ENCODE measurements at places on chromosomes 7 and 10.

GRCh38 chr7:40828686-40829600 is 694.1 kb downstream of the SUGCT start:
- no peak for DNase-seq

DNA sequence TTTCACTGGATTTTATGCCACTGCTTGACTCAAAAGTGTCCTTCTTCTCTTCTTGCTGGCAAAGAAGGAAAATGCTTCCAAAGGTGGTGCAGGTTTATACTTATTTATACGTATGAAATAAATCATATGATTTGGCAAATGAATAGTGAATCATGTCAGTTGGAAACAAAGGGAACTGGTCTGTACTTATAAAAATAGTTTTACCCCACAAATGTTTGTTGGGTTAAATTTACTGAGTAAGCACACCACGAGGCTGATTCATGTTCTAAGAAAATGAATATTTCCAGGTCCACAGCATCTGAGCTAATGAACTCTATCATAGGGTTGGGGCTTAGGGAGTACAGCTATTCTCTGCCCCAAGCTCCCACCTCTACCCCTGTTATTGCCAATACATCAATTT is 232.2 kb downstream of the TRIL start:
- no peak for DNase-seq

GRCh38 chr10:128979405-128979804 is 487.6 kb upstream of the MGMT start:
- DNase-seq: no peak

DNA sequence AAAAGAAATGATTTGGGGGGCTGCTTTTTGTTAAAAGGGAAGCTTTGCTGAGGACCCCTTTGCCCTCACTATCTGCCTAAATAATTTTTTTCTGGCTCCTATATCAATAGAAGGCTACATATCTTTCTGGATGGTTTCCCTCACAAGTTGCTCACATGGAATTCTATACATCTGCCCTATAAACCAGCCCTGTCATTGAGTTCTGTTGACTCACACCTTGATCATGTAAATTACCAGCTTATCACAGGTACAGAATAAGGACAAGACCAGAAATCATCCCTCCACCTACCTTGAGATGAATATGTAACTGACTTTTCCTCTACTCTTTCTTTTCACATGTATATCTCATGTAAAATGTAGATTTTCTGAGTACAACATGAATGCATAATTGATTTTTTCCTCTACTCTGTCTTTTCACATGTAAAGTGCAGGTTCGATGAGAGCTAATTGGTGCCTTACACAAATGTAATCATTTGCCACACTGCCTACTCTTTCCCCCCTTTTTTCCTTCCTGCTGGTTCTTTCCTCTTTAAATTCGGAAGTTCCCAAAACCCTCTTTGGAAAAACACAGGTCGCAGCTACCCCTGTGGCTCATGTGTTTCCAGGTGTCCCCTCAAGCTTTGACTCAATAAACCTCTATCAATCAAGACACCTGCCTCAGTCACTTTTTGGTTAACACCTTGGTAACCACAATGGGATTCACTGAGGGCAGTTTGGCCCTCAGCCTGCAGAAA is 12.5 kb downstream of the CYP3A43 start:
- no peak for DNase-seq

- DNase-seq: no peak
Measured at GRCh38 chr7:35259523-35259908, 5.6 kb upstream of the TBX20 start.

GRCh38 chr10:112722758-112723157 is 227.3 kb upstream of the TCF7L2 start:
- DNase-seq: no peak

- DNase-seq: no peak
Measured at GRCh38 chr10:733086-733485, 43.6 kb upstream of the DIP2C start.

GRCh38 chr10:3976718-3977117 is 191.7 kb upstream of the KLF6 start:
- DNase-seq: no peak

- DNase-seq: no peak
Measured at GRCh38 chr7:142313528-142313927, 55.7 kb upstream of the PRSS58 start.

- DNase-seq: no peak
Measured at GRCh38 chr10:15681076-15681475, 38.6 kb downstream of the ITGA8 start.

- DNase-seq: no peak
Measured at GRCh38 chr7:44368885-44369284, 43.5 kb upstream of the CAMK2B start.

DNA sequence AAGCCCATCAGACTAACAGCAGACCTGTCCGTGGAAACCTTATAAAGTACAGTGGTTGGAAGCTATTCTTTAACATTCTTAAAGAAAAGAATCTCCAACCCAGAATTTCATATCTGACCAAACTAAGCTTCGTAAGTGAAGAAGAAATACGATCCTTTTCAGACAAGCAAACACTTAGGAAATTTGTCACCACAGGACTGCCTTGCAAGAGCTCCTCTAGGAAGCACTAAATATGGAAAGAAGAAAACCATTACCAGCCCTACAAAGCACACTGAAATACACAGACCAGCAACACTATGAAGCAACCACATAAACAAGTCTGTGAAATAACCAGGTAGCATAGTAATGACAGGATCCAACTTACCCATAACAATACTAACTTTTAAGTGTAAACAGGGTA is 177.7 kb upstream of the PRSS1 start:
- DNase-seq: no peak

DNA sequence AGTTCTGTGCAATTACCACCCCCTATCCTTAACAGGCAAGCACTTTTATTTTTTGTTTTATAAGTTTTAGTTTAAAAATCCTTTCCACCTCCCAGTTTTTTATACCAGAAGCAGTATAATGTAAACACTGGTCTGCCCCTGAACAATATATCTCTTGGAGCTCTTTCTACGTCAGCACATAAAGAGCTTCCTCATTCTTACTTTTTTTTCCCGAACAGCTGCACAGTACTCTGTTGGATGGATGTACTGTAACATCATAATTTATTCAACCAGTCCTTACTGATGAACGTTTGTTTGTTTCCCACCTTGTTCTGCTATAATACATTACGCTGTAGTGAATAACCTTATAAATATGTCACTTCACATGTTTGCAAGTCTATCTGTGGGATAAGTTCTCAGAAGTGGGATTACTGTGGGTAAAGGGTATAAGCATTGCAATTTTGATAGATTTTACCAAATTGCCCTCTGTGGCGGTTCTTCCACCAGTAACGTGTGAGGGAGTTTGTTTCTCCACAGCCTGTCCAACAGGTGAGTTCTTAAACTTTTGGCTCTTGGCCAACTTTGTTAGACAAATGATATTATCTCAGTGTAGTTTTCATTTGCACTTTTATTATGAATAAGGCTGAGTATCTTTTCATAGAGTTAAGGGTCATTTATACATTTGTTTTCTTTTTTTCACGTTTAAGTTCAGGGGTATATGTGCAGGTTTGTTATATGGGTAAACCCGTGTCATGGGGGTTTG is 32.8 kb downstream of the ADRA2A start:
- no peak for DNase-seq

- no peak for DNase-seq
Measured at GRCh38 chr10:86540016-86540415, 18.4 kb upstream of the WAPL start.

- no peak for DNase-seq
Measured at GRCh38 chr10:60142736-60143135, 236.4 kb upstream of the CCDC6 start.

GRCh38 chr10:94630017-94630688 is 53.4 kb upstream of the CYP2C18 start:
- no peak for DNase-seq

- DNase-seq: no peak
Measured at GRCh38 chr10:7000061-7000460, 410.8 kb downstream of the SFMBT2 start.

DNA sequence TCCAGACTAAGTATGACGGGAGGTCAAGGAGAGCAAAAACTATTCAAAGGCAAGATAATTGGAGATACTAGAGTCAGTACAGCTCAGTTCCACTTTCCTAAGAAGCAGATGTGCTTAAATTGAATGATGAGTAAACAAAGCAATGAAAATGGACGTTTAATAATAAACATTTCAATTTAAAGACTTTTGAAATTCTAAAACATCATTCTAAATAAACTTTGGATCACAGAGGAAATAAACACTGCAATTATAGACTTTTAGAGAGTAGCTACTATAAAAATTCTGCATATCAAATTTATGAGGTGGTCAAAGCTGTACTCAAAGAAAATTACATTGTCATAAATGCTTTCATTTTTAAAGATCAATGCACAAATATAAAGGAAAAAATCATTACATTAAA is 418.3 kb downstream of the GPAM start:
- no peak for DNase-seq

- no peak for DNase-seq
Measured at GRCh38 chr7:100655908-100656674, at the start of gene ACTL6B. Gene ACTL6B, minus strand, starts transcription at chr7:100656448. Its CDS starts 94 bp downstream, at chr7:100656354.

DNA sequence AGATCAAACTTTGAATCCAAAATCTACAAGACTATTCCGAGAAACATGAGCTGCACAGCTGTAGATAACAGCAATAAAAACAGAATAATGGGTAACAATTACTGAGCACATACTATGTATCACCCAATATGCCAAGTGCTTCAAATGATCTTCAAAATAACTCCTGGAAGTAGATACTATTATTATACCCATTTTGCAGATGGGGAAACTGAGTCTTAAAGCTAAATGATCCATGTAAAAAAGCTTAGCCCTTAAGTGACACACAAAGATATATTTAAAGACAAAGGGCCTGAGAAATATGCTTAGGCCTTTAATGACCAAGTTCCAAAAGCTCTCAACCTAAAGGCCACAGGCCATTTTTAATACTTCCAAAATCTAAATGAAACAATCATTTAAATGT is 18.4 kb upstream of the REEP3 start:
- no peak for DNase-seq

DNA sequence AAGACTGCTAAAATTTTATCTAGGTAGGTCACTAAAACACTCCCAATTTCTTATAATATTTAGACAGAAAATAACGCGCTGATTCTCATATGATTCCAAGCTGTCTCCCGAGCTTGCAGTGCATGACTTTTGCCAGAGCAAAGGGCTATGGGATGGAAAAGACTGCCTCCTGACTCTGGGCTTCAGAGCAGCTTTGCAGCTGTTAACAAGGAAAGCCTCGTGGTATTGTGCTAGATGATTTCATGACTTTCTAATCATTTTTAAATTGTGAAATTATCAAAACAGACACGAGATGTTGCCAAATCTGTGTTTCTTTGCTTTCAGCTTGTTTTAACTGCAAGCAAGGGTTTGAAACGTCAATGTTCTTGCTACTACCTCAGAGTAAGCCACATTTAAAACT is 238.3 kb downstream of the AGMO start:
- DNase-seq: no peak

DNA sequence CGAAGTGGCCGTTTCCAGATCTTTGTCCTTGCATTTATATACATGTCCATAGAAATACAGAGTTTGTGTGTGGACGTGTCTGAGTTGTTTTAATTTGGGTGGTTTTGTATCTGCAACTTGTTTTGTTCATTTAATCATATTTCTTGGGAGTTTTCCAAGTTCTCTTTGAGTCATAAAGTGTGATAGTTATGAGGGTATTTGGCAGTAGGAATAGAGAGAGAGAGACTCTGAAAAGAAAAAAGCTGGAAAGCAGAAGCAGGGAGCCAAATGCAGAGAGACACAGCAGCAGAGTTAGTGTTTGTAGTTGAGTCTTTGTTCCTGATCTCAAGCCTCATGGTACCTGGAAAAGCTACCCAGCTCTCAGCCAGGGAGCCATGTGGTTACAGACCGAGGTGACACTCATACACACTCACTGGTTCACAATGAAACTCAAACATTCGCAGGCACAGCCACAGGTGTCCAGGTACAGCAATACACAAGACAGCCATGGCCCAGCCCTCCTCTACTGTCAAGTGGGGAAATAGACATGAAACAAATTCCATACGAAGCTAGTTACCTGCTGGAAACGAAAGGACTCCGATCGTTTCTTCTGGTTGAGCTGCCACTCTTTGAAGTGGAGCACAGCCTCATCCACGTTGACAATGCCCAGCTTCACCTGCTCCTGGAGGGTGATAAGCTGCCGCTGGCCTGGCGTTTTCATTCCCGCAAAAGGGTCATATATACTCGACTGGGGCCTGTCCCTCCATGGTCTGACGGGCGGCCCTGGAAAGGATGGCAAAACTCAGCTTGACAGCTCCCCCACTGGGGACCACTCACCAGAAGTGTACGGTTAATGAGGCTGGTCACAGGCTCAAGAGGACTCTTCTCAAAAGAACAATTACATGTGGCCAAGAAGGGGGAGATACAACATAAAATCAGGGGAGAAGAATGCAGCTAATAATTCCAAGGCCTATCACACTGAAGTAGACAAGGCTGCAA is 33.3 kb upstream of the TM9SF3 start:
- no peak for DNase-seq

DNA sequence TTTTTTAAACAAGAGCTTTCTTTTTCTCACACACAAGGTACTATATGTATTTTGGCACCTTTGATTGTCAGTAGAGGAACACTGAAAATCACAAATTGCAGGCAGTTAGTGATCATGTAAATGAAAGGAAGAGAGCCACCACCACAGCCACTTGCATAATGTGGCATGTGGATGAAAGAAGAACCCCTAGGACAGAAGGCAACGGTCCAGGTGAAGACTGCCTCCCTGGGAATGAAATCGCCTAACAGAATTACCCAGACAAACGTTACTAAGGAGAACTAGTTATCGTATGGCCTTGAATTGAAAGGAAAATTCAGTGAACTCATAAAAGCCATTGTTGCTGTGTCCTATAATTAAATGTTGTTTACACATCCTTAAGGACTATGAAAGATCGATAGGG is 41.2 kb upstream of the PTPRZ1 start:
- no peak for DNase-seq

GRCh38 chr7:133775201-133775600 is 351.9 kb upstream of the LRGUK start:
- no peak for DNase-seq

GRCh38 chr10:46283580-46284285 is 3.1 kb upstream of the ANTXRL start:
- no peak for DNase-seq

- DNase-seq: no peak
Measured at GRCh38 chr10:100311298-100311697, 18.7 kb downstream of the PKD2L1 start.

GRCh38 chr10:36880898-36881297 is 244.5 kb upstream of the ANKRD30A start:
- no peak for DNase-seq

GRCh38 chr7:125876431-125876830 is 946.8 kb upstream of the POT1 start:
- no peak for DNase-seq

DNA sequence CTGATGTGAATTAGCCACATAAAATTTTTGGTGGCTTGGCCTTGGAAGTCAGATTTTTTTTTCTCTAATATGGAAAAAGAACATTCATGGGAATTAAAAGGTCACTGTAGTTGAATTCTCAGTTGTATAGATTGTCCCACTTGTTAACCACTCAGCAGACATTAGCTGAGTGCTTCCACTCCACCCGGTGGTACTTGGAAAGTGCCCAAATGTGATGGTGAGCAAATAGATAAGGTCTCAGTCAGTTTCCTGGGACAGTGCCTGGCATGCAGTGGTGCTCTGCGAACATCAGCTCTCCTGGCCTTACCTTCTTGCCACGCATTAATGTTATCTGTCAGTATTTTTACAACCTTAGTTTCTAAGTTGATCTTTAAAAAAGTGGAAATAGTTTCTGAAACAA is 1.4 kb downstream of the ATP5F1C start:
- no peak for DNase-seq

GRCh38 chr10:70679498-70679897 is 7.2 kb downstream of the ADAMTS14 start:
- DNase-seq: no peak

- no peak for DNase-seq
Measured at GRCh38 chr7:106047184-106047583, 64.9 kb downstream of the SYPL1 start.
